Uterus (tissue), 4 donors: ENCODE measurements at places on chromosomes 3 and 15. TPM values are rescaled to one million over a fixed set of nuclear protein-coding genes. Genes with fewer than 3 reads are reported as not detected.

DNA sequence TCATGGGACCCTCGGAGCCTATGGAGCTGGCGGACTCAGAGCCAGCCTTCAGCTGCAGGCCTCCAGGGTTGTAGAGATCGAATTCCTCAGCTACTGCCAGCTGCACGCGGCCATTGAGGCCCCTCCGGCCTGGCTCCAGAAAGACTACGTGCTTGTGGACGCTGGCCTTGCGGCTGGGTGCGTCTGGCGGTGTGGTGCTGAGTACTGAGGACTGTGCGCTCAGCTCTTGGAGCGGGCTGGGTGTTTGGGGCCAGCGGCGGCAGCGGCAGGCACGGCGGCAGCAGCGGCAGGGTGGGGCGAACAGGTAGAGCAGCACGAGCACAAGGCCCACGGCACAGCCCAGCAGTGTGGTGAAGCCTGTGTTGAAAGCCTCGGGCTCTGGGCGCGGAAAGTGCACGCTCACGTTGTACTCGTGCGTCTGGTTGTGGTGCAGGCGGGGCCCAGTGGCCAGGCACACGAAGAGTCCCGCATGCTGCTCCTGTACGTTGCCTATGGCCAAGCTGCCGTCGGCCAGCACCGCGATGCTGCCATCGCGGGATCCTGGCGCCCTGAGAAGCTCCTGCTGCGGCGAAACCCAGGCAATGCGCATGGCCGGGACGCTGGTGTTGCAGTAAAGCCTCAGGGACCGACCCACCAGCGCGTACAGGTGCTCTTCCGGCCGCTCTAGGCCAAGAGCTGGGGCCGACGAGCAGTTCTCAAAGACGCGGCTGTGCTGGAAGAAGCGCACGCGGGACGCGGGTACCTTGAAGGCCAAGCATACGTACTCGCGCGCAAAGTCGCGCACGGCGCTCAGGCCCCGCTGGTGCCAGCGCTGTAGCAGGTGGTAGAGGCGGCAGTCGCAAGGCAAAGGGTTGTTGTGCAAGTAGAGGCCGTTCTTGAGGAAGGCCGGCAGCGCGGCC, 1.3 kb downstream of the AMIGO3 start:
- no peaks in the 10 kb centered on the region for H3K36me3 ChIP-seq
- H3K27me3 ChIP-seq, result no peaks in the 10 kb centered on the region
- DNase-seq, result peak; percentile 18
- H3K4me3 ChIP-seq, result no peak overlapping the region

Gene GATM
- total RNA-seq, result 19.2 TPM

Gene ANKRD34C
- not detected for total RNA-seq

Gene ACAN
- total RNA-seq, result 6.9 TPM

Gene PXYLP1
- 28.7 TPM for total RNA-seq

DNA sequence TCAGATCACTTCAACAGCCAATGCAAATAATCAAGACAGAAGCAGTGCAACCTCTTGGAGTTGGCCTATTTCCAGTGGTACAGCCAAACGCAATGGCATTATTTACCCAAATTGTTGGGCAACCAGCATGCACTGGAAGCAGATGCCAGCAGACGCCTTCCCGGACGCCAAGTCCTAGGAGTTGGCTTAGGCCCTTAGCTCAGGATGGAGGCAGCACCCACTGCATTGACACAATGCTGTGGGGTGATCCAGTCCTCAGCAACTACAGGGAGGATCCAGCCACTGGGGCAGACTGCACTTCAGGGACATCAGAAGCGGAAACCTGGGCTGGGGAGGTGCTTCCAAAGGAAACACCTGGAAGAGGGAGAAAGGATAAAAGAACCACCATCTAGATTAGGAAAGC, 290.4 kb downstream of the FAM43A start:
- DNase-seq, result no peak
- no peaks in the 10 kb centered on the region for H3K27me3 ChIP-seq
- H3K4me3 ChIP-seq, result no peak overlapping the region
- no peaks in the 10 kb centered on the region for H3K4me1 ChIP-seq
